ENCODE measurements at places on chromosomes 7 and 10.

GRCh38 chr7:24709585-24710360, 47.5 kb downstream of the GSDME start:
- DNase-seq: peak; percentile 5

DNA sequence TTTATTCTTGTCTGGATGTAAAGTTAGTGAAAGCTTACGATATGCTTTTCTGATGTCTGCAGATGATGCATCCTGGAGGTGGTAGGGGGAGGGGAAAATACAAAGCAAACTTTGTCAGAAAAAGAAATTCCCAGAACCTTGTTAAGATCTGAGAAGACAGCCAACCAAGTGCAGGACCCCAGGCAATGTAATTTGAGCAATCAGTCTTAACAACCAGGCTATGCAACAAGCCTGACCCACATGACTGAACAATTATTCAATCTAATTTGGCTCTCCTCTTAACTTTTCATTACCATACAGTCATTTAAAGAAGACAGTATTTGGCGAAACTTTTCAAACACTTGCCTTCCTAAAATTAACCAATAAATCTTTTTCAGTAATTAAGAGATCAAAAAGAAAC, 74.5 kb downstream of the DNAJC1 start:
- DNase-seq: no peak

DNA sequence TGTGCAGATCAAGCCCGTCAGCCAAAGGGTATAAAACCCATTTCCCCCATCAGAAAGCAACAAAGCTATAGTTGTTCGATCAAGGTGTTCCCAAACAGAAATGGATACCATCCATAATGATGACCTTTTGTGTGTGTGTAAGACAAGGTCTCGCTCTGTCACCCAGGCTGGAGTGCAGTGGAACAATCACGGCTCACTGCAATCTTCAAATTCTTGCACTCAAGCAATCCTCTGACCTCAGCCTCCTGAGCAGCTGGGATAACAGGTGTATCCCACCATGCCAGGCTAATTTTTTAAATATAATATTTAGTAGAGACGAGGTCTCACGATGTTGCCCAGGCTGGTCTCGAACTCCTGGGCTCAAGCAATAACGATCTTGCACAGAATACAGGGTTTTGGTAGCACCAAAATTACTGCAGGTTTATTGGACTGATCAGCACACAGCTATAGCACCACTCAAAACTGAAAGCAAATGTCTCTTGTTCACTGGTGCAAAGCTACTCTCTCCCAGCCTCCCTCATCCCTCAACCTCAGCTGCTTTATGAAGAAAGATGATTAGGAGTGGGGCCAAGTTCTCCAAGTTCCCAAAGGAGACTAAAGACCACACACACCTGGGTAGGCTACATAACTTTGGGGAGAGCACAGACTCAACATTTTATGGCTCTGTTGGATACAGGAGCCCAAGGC, 80.5 kb downstream of the ABI1 start:
- DNase-seq: no peak

DNA sequence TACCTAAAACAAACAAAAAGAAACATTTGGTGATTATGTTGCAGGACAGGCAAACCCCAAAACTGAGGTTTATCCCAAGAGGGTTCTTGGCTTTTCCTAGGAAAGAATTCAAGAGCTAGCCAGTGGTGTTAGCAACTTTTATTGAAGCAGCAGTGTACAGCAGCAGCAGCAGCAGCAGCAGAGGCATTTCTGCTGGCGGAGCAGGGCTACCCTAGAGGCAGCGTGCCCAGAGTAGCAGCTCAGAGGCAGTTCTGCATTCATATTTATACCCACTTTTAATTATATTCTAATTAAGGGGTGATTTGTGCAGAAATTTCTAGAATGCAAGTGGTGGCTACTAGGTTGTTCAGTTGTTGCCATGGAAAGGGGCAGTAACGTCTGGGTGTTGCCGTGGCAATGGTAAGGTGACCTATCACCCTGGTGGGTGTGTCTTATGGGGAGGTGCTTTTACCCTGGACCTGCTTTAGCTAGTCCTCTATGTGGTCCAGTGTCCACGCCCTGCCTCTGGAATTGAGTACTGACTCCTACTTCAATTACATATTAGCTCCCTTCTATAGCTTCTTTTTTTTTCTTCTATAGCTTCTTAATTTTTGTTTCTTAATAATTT, 53.9 kb downstream of the VCL start:
- DNase-seq: no peak
